Osteoblast (primary cell): ENCODE measurements at places on chromosomes 16 and 17. TPM values are rescaled to one million over a fixed set of nuclear protein-coding genes. Genes with fewer than 3 reads are reported as not detected.

The UBE2G1 gene
- 36.2 and 37.7 TPM in 2 replicates for total RNA-seq

The CBFA2T3 gene
- total RNA-seq = not detected in 2 replicates

The TBC1D3K gene
- total RNA-seq = not detected in 2 replicates

The SLC35G3 gene
- not detected in 2 replicates for total RNA-seq

The QPRT gene
- 18.0 and 19.5 TPM in 2 replicates for total RNA-seq

The TP53TG3C gene
- total RNA-seq = not detected in 2 replicates

The KIF19 gene
- not detected in 2 replicates for total RNA-seq

The FOXF1 gene
- not detected in 2 replicates for total RNA-seq

The LITAFD gene
- not detected in 2 replicates for total RNA-seq

The CD300LB gene
- total RNA-seq = not detected in 2 replicates

The SMIM36 gene
- not detected in 2 replicates for total RNA-seq

The CYGB gene
- total RNA-seq = 39.1 and 74.0 TPM in 2 replicates

The DGKE gene
- 6.2 and 7.7 TPM in 2 replicates for total RNA-seq

The PMP22 gene
- 151 and 163 TPM in 2 replicates for total RNA-seq

The LGALS9B gene
- total RNA-seq = not detected in 2 replicates

The OXLD1 gene
- 21.0 and 21.5 TPM in 2 replicates for total RNA-seq

The AGRP gene
- total RNA-seq = not detected in 2 replicates

The GJD3 gene
- 1.8 and 2.7 TPM in 2 replicates for total RNA-seq

The ABCC11 gene
- total RNA-seq = under 0.01 and 0.29 TPM in 2 replicates

The MTSS2 gene
- 54.2 and 56.5 TPM in 2 replicates for total RNA-seq

The OR1F1 gene
- total RNA-seq = 0.36 TPM in 1 of 2 replicates, not detected in the other

The MGAT5B gene
- total RNA-seq = 0.36 and 0.59 TPM in 2 replicates

The KRTAP4-5 gene
- total RNA-seq = not detected in 2 replicates

The DRC3 gene
- total RNA-seq = 1.8 and 2.9 TPM in 2 replicates

The CPHXL gene
- total RNA-seq = not detected in 2 replicates
